ENCODE measurements at places on chromosomes 5 and 9.

- DNase-seq, result no peak
These were observed 91.0 kb upstream of the JAK2 start for GRCh38 chr9:4894076-4894475.

- no peak for DNase-seq
These were observed 79.1 kb upstream of the LMX1B start for GRCh38 chr9:126534431-126535186.

GRCh38 chr9:109652971-109653370, 127.0 kb upstream of the PALM2AKAP2 start:
- no peak for DNase-seq

- no peak for DNase-seq
These were observed 478.6 kb upstream of the C9orf72 start for GRCh38 chr9:28051559-28052503.

- DNase-seq, result no peak
These were observed 43.5 kb upstream of the COL15A1 start for GRCh38 chr9:98900244-98900643.

GRCh38 chr9:128007566-128008138, 26.9 kb upstream of the EEIG1 start:
- DNase-seq, result peak; percentile 68

DNA sequence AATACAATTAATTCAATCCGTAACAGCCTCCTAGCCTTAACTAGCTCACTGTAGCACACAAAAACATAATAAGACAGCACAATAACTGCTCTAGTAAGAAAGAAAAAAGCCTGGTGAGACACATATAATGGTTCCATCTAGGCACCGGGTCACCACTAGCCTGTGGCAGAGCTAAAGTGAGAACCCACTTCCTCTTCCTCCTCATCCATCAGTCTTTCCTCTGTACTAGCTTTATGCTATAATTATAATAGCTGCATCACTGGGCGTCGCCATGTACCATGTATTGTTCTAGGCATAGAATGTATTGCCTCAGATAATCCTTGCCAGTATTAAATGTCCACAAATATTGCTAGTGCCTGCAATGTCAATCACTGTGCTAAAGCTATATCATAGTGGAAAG, 23.1 kb downstream of the ADRB2 start:
- no peak for DNase-seq

DNA sequence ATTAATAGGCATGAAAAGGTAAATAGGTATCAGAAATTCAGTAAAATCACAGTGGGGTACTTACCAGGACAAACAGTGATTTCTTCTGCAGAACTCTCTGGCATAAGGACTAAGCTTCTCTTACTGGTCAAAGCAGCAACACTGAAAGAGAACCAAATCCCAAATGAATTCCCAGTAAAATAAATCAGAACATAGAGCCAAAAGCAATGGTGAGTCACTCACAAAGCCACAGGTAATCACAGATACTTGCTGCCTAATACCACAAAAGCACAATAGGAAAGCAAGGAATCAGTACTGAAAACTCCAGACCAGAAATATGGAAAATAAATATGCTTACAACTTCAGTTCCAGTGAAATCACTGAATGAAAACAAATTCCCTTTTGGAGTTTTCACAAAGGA, 50.7 kb downstream of the UIMC1 start:
- DNase-seq, result no peak

DNA sequence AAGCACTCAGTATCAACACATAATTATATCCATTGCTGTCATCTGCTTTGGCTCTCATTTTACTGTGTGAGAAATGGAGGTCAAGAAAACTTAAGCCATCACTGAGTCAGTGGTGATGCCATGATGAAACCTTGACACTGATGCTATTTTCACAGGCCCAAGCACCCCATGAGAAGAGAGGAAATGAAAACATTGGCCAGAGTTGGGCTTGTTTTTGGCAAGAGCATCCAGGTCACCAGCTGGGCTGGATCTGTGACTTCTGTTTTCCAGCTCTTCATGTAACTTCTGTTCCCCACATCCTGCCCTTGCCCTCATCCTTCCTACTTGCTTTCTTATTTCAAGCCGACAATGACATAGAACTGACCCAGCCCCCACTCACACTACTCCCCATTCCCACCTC, 10.0 kb downstream of the LCP2 start:
- no peak for DNase-seq

DNA sequence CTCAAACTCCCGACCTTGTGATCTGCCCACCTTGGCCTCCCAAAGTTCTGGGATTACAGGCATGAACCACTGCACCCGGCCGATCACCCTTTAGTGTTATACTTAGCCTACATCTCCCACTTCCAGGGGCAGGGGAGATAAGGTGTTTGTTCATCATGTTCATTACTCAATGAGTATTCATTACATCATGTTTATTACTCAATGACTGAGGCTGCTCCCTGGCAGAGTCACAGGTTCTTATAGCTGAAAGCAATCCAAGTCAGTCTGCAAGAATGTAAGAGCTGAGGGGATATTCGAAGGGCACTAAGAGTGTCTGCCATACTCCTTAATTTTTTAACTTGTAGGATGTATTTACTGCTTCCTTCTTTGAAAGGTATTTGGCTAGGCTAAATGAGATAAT, 214.2 kb downstream of the SPATA31D1 start:
- DNase-seq, result no peak

- no peak for DNase-seq
These were observed 151.2 kb downstream of the SNCAIP start for GRCh38 chr5:122463221-122463620.

DNA sequence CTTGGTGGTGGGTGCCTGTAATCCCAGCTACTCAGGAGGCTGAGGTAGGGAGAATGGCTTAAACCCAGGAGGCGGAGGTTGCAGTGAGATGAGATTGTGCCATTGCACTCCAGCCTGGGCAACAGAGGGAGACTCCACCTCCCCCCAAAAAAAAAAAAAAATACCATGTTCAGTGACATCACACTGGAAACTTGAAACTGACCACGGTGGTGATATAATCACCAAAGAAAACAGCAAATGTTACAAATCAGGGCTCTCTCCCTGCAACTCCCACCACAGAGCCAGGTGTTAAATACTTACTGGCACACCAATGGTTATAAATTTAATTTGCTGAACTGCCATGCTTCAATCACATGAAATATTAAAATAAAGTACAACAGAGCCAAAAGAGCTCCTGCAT, 81.4 kb downstream of the ZNF608 start:
- DNase-seq, result no peak

GRCh38 chr5:76351176-76351575, 51.9 kb upstream of the IQGAP2 start:
- no peak for DNase-seq

DNA sequence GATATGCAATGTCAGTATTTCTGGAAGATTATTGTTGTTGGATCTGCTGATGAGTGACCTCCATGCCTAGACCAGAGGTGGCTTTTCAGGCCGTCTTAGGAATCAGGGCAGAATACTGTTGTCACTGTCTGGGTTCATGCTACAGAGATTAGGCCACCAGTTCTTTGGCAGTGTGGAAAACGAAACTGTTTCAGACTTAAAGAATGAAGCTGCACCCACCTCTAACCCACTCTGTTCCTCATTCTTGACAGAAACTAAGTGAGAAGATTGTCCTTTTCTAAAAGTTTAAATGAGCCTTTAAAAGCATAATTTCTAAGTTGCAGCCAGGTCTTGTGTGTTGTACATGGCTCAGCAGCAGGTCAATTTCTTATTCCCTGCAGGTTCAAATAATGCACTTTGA, 444.3 kb downstream of the ENC1 start:
- no peak for DNase-seq

- DNase-seq, result no peak
These were observed 40.8 kb downstream of the SHC3 start for GRCh38 chr9:89137542-89138462.

DNA sequence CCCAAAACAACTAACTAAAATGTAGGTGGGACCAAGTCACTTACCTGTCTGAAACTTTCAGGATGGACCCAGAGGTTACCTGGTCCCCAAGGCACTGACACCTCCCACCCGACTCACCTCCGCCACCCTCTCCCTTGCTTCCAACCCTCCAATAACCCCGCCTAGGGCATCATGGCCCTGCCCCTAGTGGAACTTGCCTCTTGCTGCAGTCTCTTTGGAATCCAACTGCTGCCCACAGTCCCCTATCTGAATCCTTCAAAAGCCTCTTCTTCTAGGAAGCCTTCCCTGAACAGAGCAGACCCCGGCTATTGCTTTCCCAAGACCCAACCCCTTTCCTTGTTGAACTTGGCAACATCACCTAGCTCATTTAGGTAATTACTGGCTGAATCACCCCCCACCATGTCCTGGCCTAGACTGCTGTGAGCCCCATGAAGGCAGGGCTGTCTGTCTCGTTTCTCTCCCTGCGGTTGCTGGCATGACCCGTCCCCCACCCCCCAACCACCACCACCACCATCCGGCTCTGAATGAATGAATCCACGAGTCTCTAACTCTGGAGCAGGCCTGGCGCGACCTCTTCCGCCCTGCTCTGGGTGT, 9.4 kb downstream of the CRB2 start:
- DNase-seq, result no peak

- DNase-seq, result no peak
These were observed 444.0 kb upstream of the TRPC7 start for GRCh38 chr5:136809382-136809781.

GRCh38 chr9:16625811-16626210, 244.7 kb downstream of the BNC2 start:
- no peak for DNase-seq

DNA sequence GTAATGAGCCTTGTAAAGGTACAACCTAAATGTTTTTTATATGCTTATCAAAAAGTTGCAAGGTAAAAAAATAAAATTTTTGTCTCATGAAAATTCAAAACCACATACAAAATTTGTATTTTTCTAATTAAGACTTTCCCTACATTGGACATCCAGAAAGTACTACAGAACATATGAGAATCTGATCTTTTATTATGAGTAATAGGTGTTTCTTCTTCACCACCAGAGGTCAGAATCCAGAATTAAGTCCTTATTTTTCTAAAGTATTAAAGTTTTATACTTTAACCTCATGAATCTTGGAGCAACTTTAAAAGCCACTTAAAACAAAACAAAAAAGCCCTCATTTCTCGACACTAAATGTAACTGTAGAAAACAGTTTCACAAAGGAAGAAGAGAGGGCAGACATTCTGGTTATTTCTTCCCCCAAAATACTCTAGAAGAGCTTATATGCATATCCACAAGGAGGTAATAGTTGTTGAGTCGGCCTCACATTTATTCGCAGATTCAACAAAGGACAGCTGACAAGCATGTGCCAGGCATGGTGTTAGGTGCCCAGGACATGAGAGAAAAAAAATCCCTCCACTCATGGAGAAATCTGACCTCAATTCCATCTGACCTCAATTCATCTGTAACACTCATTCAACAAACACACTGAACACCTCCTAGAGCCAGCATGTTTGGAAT, 69.3 kb downstream of the MLLT3 start:
- DNase-seq, result no peak

DNA sequence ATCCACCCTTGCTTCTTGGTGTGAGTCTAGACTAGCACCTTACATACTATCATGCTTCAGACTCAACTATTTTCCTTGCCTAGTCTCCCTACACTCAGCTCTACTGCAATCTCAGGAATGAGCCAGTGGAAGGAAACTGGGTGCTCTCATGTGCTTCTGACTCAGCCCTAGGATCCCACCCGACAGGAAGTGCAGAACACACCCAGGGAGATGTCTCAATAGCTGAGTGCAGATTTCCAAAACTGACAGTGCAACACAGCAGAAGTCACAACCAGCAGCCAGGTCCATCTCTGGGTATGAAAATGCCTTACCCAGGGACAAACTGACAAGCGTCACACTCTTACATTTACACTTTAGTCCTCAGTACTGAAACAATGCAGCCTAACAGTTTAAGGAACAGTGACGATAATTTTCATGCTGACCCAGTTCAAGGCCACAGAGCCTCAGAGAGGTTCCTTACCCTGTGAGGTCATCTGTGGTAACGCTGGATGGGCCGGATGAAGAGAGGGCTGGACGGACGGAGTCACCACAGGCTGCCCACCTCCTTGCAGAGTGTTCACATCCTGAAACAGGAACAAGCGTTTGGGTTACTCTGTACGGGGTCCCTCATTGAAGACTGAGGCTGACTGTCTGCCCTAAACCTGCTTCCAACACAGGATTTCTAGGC, 33.0 kb downstream of the FKBP15 start:
- no peak for DNase-seq

- DNase-seq, result no peak
These were observed 159.5 kb upstream of the MAST4 start for GRCh38 chr5:66436721-66437120.

DNA sequence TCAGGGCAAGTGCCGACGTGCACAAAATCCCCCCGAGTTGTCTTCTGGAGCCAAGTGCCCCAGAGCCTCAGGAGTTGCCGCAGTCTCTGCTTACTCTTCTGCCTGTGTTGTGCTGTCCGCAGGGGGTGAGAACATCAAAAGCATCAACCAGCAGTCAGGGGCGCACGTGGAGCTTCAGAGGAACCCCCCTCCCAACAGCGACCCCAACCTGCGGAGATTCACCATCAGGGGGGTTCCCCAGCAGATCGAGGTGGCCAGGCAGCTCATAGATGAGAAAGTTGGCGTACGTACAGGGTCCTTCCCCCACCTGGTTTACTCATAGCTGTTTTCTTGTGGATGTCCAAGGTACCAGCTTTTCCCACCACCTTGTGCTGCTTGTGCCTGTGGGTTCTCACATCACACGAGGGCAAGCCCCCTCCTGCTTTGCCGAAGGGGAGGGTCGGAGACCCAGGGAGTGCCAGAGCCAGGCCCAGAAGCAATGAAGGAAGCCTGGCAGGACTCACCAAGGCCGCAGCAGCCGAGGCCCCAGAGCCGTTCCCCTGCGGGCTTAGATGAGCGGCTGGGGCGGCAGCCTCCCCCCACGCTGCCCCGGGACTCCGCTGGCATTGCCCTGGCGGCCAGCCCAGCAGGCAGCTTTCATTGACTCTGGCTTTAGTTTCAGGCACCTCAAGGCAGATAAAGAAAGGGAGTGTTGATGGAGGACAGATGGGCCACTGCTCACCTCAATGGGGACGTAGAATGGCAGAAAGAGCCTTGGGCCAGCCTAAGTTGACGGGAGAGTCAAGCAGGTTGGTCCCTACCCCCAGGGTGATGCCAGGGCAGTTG, 33.7 kb upstream of the PRDM12 start:
- DNase-seq, result no peak

DNA sequence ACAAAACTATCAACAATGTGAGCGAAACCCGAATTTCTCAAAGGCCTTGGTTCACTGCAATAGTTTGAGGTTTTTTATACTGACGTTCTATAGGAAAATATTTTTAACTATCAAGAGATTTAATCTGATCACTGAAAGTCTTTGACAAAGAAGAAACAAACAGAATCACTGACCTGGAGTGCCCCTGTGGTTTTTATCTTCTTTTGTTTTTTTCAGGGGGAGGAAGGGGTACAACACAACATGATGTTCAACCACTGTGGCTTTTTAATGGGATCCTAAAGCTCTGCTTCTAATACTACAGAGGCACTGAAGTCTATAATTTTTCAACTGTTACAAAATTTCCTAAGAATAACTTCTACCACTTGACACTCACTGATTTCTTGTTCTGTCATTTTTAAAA, 185.9 kb downstream of the AP3B1 start:
- no peak for DNase-seq

DNA sequence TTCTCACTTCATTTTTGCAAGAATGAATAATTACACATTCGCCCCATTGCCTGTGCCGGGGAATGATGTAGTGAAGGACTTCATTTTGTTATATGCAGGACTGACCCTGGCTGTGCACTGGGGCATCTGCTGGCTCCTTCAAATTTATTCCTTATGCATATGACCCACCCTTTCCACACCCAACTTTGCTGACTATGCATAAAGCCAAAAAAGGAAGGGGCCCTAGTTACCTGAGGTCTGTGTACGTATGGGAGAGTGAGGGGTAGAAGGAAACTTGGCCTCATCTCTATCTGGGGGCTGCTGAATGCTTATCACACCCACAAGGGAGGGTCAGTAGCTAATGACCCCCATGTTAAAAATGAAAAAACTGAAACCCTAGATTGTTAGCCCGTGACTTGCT, 259.6 kb downstream of the SMARCA2 start:
- DNase-seq, result no peak
